Stimulated activated CD4-positive, alpha-beta T cell treated with anti-CD3 and anti-CD28 coated beads, TNF-alpha, amount 100 ng/mL, for 24 hours (primary cell): ENCODE measurements at places on chromosomes 13 and 19.

- no peak for DNase-seq
These were observed at the start of gene GAS6 for GRCh38 chr13:113863524-113864272. Gene GAS6, minus strand, starts transcription at chr13:113864076. Its CDS starts 156 bp downstream, at chr13:113863920.

DNA sequence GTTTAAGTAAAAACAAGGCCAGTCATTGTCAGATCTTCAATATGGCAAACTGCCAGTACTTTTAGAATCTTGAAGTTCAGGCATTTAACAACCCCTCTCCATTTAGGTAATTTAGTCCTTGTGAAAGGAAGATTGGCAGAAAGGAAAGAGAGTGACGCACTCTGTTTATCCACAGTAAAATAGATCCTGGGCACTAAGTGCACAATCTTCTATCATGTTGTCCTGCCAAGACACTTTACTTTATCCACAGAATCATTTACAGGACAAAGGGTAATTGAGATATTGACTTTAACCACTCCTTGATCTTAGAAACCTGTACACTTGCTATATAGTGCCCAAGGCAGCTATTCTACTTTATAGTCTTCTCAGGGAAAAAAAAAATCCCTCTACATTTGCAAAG is 786.4 kb upstream of the SLITRK1 start:
- no peak for DNase-seq

- DNase-seq: no peak
These were observed 11.6 kb upstream of the ZSCAN1 start for GRCh38 chr19:58022283-58022660.

GRCh38 chr19:1298235-1298634 is 12.6 kb downstream of the EFNA2 start:
- no peak for DNase-seq

- DNase-seq: peak; percentile 42
These were observed 12.3 kb downstream of the HRC start for GRCh38 chr19:49142866-49143335.

DNA sequence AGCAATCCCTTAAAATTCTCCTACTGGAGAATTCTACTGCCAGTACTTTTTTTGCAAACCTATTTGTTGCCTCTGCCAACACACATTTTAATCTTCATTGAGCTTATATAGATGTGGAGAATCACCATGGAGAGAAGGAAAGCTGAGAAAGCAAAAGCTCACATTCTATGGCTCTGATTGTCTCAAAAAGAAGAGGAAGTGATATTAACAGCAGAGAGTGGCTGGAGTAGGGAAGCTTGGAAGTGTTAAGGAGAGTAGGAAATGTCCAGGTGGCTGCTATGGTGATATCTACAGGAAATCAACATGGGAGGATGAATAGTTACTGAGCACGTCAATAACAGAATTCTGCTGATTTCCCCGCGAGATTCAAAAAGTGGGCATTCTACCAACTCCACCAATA is 78.8 kb upstream of the TDRD3 start:
- DNase-seq: no peak

DNA sequence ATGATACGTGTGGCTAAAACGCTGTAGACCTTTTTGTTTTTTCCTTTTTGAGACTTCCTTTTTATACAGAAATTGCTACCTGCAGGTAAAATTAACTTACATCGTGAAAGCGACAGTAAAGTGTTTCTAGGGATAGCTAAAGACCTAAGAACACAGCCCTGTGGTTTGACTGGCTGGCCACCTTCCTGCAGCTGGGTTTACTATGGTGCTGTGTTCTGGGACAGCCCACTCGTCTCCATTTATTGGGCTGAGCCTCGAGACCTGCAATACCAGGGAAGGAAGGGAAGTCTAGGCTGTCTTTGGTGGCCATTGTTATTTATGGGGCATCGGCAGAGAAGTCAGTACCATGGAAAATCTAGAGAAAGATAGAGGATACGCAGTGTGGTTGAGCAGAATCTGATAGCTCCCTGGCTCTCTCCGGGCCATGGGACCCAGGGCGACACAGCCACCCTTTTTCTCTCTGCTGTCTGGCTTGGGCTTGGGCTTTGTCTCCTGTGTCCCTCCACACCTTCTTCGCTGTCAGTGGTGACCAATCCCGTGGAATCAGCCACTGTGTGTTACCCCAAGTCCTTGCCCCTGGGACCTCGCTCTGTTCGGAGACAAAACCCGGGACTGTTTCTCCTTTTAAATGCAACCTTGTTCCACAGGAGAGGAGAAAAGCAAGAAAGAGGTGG is 30.9 kb downstream of the ACTN4 start:
- no peak for DNase-seq

DNA sequence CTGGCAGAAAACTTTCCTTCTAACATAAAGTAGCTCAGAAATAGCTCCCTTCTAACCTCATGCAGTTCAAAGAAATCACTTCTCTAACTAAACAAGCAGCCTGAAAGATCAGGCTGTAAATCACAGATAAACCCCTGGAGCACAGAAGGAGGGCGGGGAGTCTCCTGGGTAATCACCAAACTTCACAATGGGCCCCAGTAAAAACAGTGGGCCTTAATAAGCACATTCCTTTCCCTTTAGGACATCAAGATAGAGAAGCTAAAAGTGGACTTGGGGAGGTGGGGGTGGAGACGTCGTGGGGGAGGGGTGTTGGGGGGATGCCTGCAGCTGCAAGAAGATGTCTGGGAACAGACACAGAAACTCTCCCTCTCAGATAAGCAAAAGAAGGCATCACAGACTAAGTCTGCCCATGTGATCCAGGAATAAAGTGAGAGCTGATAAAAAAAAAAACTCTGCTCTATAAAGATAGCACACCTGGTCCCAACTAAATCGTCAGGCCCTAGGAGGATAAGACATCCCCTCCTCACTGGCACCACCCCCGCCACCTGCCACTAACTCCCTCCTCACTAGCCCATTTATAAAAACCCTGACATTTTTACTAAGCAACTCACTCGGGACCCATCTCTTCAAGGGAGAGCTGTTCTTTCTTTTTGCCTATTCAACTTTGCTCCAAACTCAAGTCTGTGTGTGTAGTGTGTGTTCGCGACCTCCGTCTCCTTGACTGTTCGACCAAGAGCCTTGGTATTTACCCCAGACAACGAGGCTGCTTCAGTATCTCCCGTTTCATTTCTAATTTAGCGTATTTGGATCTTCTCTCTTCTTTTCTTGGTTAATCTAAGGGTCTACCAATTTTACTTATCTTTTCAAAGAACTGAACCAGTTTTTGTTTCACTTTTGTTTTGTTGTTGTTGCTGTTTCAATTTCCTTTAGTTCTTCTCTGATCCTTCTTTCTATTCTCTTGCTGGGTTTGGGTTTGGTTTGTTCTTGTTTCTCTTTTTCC is 31.7 kb downstream of the DNAJC15 start:
- DNase-seq: no peak

- DNase-seq: no peak
These were observed 11.7 kb downstream of the KCNRG start for GRCh38 chr13:50026788-50027473.

DNA sequence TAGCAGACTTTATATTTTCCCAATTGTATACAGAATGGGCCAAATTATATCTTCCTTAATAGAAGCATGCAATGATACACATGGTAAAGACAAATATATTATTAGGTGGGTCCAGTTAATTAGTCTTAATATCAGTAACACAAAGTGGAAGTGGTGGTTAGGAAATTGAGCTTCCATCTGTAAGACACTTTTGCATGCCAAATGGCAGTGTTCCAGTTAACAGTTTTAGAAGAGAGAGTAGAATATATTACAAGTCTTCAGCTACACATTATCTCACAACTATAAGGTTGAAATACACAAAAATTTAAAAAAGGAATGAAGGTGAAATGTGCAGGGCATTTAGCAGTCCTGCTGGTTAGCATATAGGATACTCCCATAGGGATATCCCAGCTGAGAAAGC is 536.5 kb downstream of the PCDH9 start:
- no peak for DNase-seq

- DNase-seq: no peak
These were observed 13.3 kb downstream of the APOC1 start for GRCh38 chr19:44927746-44928145.

GRCh38 chr13:61954092-61954491 is 538.4 kb upstream of the PCDH20 start:
- DNase-seq: no peak

DNA sequence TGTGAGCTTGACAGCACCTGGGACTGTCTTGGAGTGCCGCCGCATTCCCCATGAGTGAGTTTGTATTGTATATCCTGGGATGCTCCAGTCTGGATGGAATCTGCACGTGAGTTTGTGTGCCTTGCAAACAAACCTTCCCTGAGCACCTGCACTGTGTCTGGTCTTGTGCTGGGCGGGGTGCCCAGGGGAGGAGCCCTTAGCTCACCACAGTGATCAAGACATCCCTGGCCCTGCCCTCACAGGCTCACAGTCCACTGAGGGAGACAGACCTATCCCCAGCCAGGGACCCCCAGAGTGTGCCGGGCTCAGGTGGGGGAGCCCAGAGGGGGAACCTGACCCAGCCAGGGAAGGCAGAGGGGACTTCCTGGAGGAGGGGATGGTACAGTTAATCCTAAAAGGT is 1.7 kb upstream of the BCAM start:
- DNase-seq: no peak

GRCh38 chr19:7856109-7856591 is 18.0 kb downstream of the PRR36 start:
- no peak for DNase-seq

- DNase-seq: peak; percentile 94
These were observed at the start of the genes EMC10 and GARIN5A for GRCh38 chr19:50476224-50476906. Gene EMC10, plus strand, starts transcription at chr19:50476507. Its CDS starts 38 bp downstream, at chr19:50476545. Gene GARIN5A, minus strand, starts transcription at chr19:50476848. Its CDS starts 460 bp downstream, at chr19:50476388.
